ENCODE measurements at places on chromosomes 7 and 10. TPM values are rescaled to one million over a fixed set of nuclear protein-coding genes. Genes with fewer than 3 reads are reported as not detected.

DNA sequence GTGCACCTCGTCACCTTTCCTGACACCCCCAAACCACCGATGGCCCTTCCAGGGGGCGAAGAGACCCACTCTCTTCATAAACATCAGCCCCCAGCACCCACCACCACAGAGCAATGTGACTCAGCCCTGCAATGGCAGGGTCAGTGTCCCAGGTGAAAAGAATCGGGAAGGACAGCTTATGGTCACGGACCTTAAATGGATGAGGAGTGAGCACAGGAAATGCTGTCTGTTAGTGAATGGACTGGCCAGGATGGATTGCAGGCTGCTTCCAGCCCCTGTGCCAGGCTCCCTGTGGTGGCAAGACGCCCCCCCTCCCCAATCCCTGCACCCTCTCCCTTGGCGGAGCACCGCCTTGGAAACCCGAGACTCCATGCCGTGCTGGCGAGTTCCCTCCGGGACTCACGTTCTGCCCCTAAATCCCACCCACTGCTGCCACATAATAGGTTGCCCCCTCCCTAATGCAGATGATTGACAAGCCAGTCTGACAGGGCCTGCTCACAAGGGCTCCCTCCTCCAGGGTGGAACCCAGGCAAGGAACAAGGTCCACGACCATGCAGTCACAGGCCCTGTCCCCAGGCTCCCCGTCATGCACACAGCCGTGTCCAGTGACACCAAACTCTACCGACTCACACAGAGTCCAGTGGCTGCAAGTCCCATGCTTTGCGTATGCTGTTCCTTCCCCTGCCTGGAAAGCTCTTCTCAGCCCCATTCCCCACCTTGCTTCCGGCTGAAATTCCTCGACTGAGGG lies 7.3 kb downstream of the ASB13 start:
- DNase-seq = no peak

GRCh38 chr7:30840141-30841024 lies 69.2 kb downstream of the MINDY4 start:
- DNase-seq = no peak

GRCh38 chr7:332020-332517 lies 42.1 kb downstream of the FOXL3 start:
- no peak for DNase-seq

DNA sequence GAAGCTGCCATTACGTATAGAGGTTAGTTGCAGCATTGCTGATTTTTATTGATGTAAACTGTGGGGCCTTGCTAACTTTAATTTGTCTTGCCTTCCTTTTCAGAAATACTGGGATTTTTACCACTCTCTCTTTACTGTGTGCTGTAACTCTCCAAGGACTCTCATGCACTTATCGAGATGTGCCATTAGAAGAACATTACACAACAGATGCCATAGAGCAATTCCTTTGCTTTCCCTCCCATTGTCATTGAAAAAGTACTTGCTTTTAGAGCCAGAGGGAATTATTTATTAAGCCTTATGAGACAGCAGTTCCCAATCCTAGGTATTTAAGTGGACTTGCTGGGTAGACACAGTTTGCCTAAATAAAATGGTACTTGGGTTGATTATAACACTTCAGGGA lies 51.7 kb downstream of the ASB4 start:
- no peak for DNase-seq

- peak; percentile 60 for DNase-seq
These were observed 3.7 kb upstream of the UTF1 start for GRCh38 chr10:133226251-133226808.

DNA sequence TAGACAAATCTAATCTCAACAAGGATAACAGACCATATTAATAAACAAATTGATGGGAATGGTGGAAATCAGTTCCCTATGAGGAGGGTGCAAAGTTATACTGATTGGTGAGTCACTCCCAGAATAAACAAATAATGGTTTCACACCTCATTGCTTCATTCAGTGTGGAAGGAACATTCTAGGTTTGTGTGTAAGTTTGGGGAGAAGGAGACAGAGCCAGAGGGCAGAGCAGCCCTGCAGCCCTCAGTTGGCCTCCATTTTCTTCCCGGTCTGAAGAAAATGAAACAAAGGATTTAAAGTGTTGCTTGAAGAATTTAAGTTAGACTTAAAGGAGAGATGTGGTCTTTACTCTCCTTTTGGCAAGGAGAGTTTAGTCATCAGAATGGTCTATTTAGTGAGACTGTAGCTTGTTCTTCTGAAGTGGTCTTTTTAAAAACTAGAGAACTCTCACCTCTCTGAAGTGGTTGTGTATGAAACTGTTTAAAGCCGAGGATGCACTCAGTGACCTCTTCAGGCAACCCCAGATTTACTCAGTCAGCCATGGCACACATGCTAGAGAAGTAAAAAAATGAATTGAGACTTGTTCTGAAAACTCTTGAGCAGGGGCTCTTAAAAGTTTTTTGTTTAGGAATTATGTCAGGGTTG lies 27.2 kb downstream of the IKZF1 start:
- peak; percentile 71 for DNase-seq

DNA sequence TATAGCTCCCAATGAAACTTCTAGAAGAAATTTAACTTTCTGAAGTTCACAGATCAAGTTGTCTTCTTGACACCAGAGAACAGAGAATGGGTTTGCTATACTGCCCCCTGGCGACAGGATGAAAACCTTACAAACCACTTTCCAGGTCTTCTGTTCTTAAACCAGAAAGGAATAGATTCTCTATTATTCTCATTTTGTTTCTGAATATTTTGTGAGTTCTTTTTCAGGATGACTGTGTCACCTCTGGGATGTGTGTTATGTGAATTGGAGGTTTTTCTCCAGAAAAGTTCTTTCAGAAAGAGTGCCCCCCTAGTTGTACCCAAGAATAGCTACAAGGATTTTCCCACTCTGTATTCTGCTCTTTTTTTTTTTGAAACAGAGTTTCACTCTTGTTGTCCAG lies 6.3 kb downstream of the IFT22 start:
- peak; percentile 67 for DNase-seq

GRCh38 chr10:119371704-119372663 lies 164.6 kb downstream of the GRK5 start:
- no peak for DNase-seq

DNA sequence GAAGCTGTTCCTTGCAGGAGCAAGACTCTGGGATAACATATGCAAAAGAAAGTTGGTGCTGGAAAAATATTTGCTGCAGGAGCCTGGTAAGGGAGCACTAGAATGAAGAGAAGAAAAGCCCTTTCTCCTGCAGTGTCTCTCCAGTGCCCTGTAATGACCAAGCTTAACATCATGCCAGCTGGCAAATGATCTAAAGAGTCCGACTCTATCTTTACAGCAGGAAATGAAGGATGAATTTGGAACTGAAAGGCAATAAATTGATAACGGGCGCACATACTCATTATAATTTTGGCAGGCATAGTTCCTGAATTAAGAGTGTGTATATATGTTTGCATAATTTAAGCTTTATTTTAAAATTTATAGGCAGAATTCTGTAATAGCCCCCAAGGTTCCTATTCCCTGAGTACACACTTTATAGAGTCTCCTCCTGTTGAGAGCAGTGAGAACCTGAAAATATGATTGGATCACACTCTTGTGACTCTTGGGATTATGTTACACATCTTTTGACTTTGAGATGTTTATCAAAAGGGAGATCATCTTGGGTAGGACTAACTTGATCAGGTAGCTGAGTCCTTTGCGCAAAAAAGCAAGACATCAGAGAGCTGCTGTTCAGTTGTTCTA lies 299.0 kb upstream of the MBL2 start:
- DNase-seq = no peak

GRCh38 chr10:35946556-35946955 lies 304.5 kb upstream of the FZD8 start:
- no peak for DNase-seq

- no peak for DNase-seq
These were observed 23.0 kb upstream of the TEX47 start for GRCh38 chr7:88818552-88818951.

- no peak for DNase-seq
These were observed 15.5 kb downstream of the TM9SF3 start for GRCh38 chr10:96570983-96571964.

DNA sequence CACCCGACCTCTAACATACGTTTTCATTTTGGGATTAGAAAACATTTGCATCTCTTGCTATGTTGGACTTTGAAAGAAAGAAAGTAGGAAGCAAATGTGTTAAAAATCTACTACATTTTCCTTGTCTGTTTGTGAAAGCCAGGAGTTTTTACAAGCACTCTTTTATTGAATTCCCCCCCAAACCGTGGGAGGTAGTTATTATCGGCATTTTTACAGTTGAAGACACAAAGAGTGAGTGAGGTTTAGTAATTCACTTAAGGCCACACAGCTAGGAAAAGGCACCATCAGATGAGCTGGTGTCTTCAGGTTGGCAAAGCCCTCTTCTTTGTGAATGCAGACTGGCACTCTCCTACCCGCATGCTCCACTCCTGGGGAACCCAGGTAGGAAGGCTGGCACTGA lies 23.5 kb upstream of the SFMBT2 start:
- no peak for DNase-seq

DNA sequence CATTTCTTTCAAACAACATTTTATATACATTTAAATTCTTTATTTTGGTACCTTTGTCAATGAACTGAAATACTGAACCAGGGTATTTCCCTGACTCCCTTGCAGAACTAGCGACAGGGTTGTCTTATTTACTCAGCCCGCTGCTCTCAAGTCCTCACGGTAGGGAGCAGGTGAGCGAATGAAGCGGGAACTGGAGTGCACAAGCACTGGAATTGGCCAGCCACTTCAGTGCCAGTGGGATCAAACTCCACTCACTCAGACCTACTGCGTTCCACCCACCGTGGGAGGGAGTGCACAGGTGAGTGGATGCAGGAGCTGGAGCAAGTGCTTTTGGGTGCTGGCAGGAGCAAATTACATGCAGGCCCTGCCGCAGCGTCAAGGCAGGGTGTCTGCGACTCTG lies 28.1 kb upstream of the NEUROD6 start:
- no peak for DNase-seq

DNA sequence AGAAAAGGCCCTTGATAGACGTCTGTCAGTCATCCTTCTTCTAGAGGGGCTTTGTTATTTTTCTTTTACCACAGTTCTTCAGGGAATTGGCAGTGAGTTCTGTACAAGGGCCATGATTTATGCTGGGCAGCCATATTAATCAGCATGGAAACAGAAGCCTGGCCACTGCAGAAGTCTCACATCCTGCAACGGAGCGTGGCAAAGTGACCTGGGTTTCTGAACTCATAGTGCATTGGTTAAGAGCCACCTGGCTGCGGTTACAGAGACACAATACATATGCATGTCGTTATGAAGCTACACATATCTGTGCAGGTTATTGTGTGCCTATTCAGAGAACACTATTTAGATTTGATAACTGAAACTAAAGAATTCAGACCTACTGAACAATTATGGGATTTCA lies 419.4 kb upstream of the CELF2 start:
- DNase-seq = no peak

- DNase-seq = no peak
These were observed 8.1 kb upstream of the DEPP1 start for GRCh38 chr10:44986670-44987069.

GRCh38 chr10:79277579-79278269 lies 69.5 kb upstream of the PPIF start:
- no peak for DNase-seq

DNA sequence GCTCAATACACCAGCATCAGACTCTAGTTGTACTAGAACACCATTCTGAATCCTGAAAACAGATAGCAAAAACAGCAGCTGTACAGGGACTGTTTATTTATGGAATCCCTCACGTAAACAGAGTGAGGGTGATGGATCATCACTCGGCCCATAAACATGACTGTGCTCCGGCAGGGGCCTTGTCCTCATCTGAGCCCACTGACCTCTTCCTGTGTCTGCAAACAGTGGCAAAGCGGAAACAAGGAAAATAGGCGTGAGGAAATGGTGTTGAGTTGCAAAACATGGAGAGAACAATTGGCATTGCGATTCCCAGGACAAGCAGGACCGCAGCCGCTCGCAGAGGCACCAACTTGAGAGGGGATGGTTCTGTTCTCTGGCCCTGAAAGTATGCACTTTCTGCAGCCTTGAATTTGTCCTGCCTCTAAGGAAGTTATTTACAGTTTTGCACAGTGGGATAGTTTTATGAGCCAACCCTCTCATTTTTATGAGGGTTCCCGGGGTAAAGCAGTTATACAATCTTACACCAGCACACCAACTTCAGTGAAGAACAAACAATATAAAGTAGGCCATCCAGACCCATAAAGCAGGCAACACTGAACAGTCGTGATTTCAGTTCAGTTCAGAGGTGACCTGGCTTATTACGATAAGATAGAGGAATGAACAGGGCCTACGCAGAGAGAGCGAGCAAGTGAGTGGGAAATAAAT lies 248.0 kb upstream of the FZD8 start:
- DNase-seq = no peak

- DNase-seq = peak; percentile 48
These were observed 54.8 kb downstream of the DAGLB start for GRCh38 chr7:6392712-6393666.

GRCh38 chr10:54137396-54137795 lies 663.6 kb downstream of the PCDH15 start:
- no peak for DNase-seq

- DNase-seq = no peak
These were observed 187.9 kb upstream of the IMMP2L start for GRCh38 chr7:111750228-111750627.

GRCh38 chr7:44914992-44915607 lies 29.8 kb upstream of the PURB start:
- DNase-seq = peak; percentile 86

DNA sequence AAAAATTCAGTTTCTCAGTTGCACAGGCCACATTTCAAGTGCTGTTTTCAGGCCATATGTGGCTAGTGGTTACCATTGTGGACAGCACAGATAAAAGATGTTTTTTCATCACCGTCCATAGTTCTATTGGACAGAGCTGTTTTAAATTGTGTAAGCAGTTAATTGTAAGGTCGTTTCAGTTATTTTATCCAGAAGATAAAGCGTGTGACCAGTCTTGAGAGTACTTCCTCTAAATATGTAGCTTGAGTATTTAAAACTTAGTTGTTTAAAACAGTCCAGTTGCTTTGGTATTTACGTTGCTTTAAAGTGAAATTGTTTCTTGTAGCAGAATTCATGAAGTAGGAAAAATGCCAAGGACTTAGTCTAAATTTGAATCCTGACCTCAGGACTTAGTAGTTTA lies 66.9 kb downstream of the ZNRF2 start:
- no peak for DNase-seq

- no peak for DNase-seq
These were observed 47.6 kb upstream of the PAPSS2 start for GRCh38 chr10:87612115-87612514.

GRCh38 chr10:97328646-97329453 lies 5.7 kb downstream of the FRAT2 start:
- DNase-seq = no peak

DNA sequence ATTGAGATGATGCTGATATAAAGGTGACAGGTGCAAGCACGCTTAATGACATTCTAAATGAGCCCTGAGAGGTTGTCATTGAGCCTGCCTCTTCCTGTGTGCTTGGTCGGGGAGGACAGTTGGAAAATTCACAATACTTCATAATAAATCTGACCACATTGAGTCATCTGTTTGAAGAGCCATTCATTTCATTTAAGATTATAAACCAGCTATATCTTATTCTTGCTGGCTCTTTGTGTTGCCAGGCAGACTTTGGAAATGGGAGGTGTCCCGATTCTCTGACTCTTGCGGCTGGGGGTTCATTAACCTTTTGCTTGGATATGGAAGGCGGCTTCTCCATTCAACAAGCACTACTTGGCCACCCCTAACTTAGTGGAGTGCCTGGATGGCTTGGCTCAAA lies 198.2 kb downstream of the FANK1 start:
- DNase-seq = no peak

Gene STN1
- total RNA-seq = 37.5 TPM

Gene DOCK1
- 0.07 TPM for total RNA-seq

Gene LIPJ
- not detected for total RNA-seq

Gene CAMK2B
- total RNA-seq = 0.63 TPM

Gene PTPN20
- 0.07 TPM for total RNA-seq

Gene THSD7A
- not detected for total RNA-seq

Gene IFIT1B
- total RNA-seq = 0.29 TPM

Gene CLRN3
- total RNA-seq = not detected

Measured in activated CD8-positive, alpha-beta memory T cell treated with anti-CD3 and anti-CD28 coated beads, Interleukin-2, amount 10 ng/mL, durations not matched to agents 7 days and 5 days (primary cell).